Progenitor cell of endocrine pancreas (in vitro differentiated cells): ENCODE measurements at places on chromosomes 16 and 17.

DNA sequence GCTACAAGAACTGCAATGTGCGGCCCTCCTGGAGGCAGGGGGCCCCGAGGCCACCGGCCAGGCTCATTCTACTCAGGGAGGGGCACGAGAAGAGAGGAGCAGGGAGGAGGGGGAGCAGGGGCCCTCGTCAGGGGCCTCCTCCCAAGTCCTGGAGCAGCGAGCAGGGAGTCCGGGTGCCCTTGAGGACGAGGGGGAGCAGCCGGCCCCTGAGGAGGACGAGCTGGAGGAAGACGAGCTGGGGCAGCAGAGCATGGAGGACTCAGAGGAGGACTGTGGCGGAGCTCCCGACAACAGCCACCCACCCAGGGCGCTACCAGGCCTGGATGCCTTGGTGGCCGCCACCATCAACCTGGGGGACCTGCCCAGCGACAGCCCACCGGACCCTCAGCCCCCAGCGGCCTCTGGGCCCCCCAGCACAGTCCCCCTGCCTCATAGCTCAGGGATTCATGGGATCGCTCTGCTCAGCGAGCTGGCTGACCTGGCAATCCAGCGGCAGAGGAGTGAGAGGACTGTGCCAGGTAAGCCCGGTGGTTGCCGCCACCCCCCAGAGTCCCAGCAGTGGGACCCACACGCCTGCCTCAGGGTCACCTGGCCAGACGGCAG is 52.2 kb downstream of the BAHCC1 start:
- no peak for DNase-seq

DNA sequence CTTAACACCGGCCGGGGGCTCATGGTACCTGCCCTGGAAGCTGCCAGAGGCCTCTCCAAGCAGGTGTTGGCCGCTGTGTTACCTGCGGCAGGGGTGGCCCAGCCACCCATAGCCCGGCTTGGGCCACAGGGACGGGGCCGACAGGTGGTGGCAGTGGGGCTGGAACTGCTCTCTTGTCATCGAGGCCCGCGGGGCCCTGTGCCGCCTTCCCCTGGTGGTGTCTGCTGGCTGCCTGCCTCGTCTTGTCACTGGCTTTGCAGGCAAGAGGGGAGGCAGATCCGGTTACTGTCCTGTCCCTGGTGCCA is 27.1 kb downstream of the GSE1 start:
- no peak for DNase-seq

DNA sequence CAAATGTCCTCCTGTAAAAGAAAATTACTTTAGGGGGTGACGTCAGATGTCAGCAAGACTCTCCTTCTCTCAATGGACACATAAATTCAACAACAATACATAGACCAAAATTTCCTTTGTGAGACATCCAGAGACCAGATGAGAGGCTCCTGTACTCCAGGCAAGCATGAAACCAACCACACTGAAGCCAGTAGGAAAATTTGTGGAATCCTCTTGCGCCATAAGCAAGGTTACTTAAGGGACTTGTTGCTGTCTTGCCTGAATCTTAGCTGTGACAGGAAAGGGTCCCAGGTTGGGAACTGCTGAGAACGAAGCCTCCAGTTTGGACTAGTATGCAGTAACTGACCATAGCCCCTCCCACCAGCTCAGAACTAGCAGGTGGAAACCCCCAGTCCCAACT is 56.0 kb downstream of the CEP112 start:
- no peak for DNase-seq

DNA sequence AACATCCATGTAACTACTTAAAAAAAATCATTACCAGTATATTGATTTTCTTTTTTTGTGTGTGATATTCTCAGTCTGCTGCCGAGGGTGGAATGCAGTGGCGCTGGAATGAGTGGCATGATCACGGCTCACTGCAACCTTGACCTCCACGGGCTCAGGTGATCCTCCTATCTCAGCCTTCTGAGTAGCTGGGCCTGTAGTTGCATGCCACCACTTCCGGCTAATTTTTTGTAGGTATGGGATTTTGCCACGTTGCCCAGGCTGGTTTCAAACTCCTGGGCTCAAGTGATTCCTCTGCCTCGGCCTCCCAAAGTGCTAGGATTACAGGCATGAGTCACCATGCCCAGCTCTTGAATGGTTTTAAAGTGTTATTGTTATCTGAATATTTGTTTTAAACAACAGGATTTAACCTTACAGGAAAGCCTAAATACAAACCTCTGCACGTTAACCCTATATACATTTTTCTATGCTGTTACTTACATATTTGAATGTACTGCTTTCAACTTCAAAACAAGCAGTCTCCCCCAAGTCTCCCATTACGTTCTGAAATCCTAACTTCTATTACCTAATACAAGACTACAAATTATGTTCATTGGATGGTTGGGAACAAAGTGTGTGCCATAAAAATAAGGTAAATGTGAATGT is 61.7 kb downstream of the KPNA2 start:
- no peak for DNase-seq

DNA sequence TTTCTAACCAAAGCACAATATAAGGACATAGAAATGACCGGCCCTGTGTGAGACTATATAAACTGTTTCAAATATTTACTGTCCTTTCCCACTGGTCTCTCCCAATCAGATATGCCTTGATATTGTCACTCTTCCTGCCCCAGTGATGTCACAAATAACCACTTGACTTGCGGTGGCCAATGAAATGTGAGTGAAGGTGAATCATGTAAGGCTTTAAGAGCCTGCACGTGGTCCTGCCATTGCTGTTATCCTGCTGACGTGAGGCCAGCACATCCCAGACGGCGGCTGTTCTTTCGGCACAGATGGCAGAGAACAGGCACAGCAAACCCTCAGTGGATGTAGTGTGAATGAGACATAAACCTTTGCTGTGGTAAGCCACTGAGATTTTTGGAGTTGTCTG is 5.4 kb upstream of the KLHL11 start:
- no peak for DNase-seq

DNA sequence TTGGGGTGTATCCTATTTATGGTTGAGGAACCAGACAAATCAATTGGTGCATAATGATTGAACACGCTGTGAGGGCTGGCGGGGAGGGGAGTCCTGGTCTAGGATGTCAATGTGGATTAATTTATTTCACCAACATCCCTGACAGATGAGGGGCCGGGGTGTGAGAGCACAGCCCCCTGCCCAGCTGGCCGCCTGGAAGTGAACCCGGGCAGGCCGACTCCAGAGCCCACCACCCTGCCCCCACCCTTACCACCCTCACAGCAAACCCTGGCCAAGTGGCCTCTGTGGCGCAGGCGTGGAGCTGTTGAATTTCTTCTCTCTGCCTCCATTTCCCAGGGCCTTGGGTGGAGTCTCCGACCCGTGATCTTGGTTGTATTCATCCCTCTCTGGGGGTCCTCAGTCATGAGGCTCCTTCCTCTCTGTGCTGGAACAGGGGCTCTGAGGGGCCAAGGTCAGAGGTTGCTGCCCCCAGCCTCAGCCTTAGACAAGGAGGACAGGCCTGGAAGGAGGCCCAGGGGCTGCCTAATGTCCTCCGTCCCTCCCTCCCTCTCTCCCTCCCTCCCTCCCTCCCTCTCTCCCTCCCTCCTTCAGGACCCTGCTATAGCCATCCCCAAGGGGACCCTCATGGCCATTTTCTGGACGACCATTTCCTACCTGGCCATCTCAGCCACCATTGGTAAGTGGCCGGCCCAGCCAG is 12.6 kb downstream of the SLC12A3 start:
- no peak for DNase-seq
